ENCODE measurements at places on chromosomes 6 and 20.

GRCh38 chr6:14612016-14612980 lies 494.7 kb downstream of the CD83 start:
- peak; percentile 19 for DNase-seq

GRCh38 chr20:45983279-45983743 lies 11.3 kb upstream of the ZNF335 start:
- no peak for DNase-seq

DNA sequence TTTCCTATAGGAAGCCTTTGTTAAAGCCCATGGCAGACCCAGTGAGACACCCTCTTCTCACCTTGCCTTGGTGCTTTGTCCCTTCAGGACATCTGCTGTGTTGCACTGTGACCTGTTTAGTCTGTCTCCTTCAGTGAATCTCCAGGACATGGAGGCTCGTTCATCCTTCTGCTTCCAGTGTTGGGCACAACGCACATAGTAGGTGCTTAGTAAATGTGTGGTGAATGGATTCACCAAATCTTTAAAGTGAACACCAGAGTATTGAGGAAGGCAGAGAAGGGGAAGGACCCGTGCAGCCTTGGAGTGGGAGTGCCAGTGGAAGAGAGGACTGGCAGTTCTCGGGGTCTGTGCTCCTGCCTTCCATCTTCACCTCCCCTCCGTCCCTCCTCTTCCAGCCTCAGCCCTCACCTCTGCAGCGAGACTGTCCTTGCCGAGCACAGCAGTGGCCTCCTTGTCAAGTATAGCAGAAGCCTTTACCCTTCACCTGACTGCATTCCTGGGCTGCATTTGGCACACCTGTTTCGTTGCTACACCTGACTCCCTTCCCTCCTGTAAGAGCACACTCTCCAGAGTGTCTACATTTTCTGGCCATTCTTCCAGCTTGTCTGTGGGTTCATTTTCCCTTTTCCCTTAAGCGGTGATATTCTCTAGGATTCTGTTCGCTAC lies 49.2 kb downstream of the ARID1B start:
- DNase-seq: no peak

GRCh38 chr6:84657486-84657885 lies 106.9 kb downstream of the TBX18 start:
- DNase-seq: no peak

DNA sequence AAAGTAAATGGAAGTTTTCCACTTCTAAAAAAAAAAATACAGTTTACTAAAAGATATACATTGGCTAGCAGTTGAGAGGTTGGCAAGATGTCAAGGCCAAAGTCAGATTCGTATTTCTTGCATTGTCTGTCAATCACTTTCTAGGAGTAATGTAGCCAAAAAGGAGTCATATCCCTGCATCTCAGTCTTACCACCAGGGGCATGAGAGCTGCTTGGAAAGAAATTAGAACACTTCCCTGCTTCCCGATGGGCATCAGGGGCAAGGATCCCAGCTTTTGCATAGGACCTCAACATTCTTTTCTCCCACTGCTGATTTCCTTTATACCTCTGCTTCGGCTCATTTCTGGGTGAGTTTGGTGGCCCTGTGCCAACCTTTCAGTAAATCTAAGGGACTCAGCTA lies 581.0 kb upstream of the MAP3K7 start:
- no peak for DNase-seq

GRCh38 chr6:163600331-163600730 lies 185.8 kb downstream of the QKI start:
- no peak for DNase-seq

DNA sequence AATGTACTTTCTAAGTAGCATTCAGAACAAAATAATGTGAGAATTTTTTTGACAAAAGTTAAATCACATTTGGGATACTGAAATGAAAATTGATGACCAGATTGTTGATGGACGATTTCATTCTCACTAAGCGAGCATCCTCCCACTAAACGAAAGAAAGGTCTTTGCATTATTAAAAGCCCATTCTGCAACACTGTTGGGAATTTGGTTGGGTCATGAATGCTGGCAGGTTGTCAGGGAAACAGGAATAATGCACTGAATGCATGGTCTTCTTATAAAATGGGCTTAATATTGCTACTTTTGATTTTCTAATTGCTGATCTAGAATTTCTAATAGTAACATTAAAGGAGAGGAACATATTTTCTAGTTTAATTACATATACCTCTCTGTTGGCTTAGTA lies 229.8 kb downstream of the NKAIN2 start:
- DNase-seq: no peak

DNA sequence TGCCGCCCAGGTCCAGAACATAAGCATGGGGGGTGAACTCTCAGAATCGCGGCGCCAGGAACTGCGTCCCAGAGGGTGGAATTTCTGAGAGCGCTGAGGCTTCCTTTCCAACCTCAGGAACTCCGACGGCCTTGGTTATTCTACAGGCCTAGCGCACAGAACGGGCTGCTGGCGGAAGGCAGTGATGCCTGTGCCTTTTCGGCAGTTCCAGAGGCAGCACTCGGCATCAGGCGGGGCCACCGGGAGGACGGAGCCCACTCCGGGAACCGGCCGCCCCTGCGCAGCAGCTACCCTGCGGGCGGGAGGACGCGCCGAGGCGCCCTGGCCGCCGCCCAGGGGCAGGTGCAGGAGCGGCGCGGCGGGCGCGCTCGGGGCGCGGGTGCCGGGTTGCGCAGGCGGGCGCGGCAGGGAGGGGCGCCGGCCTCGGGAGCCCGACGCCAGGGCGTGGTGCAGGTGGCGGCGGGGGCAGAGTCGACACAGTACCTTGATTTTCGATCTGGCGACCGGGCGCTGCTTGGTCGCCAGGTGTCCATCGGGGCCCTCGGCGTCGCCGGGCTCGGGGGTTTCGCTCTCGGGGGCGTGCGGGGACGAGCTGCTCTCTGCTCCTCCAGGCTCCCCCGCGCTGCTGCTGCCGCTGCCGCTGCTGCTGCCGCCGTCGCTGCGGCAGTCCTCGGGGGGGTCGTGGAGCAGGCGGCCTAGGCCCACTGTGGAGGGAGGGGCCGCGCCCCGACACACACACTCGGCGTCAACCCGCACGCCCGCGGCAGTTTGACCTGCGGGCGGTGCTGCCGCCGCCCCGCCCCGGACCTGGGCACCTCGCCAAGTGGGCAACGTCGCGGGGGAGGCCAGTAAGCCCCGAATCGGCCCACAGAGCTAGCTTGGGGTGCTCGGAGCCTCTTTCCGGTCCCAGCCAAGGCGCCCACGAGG lies 1.3 kb downstream of the OVOL2 start:
- peak; percentile 4 for DNase-seq

GRCh38 chr6:68108233-68108835 lies 526.7 kb upstream of the ADGRB3 start:
- peak; percentile 57 for DNase-seq

- no peak for DNase-seq
These were observed 120.9 kb upstream of the CD93 start for GRCh38 chr20:23206995-23207394.
